ENCODE measurements at places on chromosomes 6 and 20. TPM values are rescaled to one million over a fixed set of nuclear protein-coding genes. Genes with fewer than 3 reads are reported as not detected.

Gene RSPO4
- total RNA-seq, result 0.86 TPM

Gene BANF2
- total RNA-seq, result not detected

Gene CRNKL1
- total RNA-seq, result 28.7 TPM

Gene PHACTR3
- 37.0 TPM for total RNA-seq

Gene INSM1
- total RNA-seq, result 332 TPM

Gene KCNB1
- total RNA-seq, result 3.1 TPM

Gene CLIC5
- total RNA-seq, result not detected

Gene GGTLC1
- not detected for total RNA-seq

Gene SLC35F1
- 22.4 TPM for total RNA-seq

Gene BPIFB1
- not detected for total RNA-seq

Gene SMPD2
- total RNA-seq, result 6.4 TPM

Gene SLC22A1
- total RNA-seq, result 2.2 TPM

Gene TRIM31
- not detected for total RNA-seq

Gene SLC17A4
- total RNA-seq, result not detected

Gene BYSL
- total RNA-seq, result 36.2 TPM

Gene CFAP61
- total RNA-seq, result 5.0 TPM

Gene THBD
- total RNA-seq, result not detected

Gene TMEM200A
- total RNA-seq, result 25.4 TPM

Gene HACE1
- total RNA-seq, result 22.0 TPM

Gene ELOVL5
- total RNA-seq, result 97.2 TPM

Gene TDRD6
- total RNA-seq, result 0.64 TPM

Gene FAM83B
- total RNA-seq, result not detected

Gene C6orf15
- total RNA-seq, result not detected

Gene DNAJC5
- 57.9 TPM for total RNA-seq

Gene RSPH9
- total RNA-seq, result 0.22 TPM

Gene SAMD10
- total RNA-seq, result 3.1 TPM

Gene PRSS16
- total RNA-seq, result 0.64 TPM

Gene NFATC2
- total RNA-seq, result not detected

Measured in glutamatergic neuron (in vitro differentiated cells).